Stimulated activated CD8-positive, alpha-beta memory T cell treated with anti-CD3 and anti-CD28 coated beads, Interleukin-7, amount 100 ng/mL, for 1 hour (primary cell): ENCODE measurements at places on chromosomes 3 and 15.

DNA sequence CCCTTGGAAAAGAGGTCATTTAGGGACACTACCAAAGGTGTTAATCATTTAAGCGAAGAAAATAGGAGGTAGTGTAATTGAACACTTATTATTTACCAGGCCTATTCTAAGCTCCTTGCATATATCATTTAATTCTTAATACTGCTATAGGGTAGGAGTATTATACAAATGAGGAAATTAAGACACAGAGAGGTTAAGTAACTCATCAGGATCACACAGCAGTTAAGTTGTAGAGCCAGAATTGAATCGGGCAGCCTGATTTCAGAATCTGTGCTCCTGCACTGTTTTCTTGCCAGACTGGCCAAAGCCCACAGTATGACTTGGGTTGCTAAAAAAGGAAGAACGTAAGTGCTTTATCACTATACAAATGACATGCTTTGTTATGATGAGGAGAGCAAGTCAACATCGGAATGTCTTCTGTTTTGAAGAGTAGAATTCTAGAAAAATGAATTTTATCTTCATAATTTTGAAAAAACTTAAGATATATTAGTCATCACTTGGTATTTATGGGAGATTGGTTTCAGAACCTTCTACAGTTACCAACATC, 31.4 kb downstream of the HPS3 start:
- DNase-seq = no peak

GRCh38 chr3:33919312-33920120, 121.1 kb downstream of the PDCD6IP start:
- DNase-seq = no peak

DNA sequence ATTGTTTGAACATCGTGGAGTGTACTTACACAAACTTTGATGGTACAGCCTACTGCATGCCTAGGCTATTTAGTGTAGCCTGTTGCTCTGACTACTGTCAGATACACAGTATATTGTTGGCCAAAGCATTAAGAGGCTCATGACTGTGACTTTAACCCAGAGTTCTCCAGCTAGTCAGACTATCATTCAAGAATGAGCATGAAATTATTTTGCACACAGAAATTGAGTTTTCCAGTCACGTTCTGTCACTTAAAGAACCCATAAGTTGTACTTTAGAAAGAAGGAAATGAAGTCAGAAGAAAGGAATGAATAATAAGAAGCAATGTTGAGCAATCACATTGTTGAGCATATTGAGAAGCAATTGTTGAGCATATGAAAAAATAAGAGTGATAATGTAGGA, 37.6 kb upstream of the SLC22A13 start:
- no peak for DNase-seq

DNA sequence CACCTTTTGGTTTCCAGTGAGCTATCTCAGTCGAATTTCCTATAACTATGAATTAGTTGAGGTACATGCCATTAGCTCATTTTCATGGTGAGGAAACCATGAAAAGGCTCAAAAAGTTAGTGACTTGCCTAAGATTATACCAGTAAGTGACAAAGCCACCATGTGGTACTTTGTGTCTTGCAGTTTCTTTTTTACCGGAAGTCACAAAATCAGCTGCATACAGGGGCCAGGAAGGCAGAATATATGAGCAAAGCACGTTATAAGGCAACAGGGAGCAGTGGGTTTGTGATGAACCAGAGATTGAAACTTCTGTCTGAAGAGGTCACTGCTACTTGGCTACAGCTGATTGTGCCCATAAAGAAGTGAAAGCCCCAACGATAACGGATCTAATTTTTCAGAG, 50.3 kb downstream of the CMTM8 start:
- no peak for DNase-seq

GRCh38 chr15:65204236-65204930, 6.9 kb downstream of the CILP start:
- no peak for DNase-seq

DNA sequence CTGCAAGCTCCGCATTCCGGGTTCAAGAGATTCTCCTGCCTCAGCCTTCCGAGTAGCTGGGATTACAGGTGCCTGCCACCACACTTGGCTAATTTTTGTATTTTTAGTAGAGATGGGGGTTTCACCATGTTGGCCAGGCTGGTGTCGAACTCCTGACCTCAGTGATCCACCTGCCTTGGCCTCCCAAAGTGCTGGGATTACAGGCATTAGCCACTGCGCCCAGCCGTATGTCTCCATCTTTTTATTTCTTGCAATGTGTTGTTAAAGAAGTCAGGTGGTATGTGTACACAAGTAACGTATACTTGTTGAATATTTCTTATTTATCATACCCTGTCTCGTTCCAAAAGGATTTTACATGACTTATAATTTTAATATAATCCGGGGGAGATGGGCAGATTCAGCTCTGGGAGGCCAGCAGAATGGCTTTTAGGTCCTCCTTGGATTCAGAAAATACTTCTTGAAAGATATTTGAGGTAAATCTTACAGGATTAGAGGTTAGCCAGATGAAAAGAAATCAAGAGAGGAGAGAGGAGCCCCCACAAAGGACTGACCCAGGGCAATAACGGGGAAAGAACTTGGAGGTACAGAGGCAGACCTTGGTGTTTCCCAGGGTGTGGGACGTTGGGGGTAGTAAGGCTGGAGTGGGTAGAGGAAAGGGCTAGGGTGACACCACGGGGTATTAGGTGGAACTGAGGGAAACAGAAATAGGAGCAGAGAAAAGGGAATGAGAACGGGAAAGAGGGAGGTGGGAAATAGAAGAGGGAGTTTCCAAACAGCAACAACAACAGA, 27.2 kb upstream of the MUC20 start:
- DNase-seq = no peak

DNA sequence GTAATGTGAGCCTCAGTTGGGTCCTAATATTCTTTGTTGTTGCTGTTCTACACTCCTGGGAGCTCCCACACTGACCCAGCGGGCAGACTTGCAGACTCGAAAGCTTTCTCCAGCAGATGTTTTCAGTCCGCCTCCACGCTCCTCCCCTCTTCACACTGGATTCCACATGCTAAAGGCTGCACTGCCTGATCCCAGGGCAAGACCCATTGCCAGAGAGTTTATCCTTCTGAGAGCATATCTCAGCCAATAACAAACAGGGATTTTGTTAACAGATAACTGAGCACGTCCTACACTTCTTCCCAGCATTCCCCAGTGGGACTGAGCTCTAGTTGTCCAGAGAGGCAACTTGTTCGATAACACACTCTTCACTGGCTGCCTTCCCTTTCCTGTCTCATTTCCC, 8.0 kb upstream of the COL6A6 start:
- no peak for DNase-seq

- DNase-seq = no peak
These were observed 60.3 kb upstream of the CCNL1 start for GRCh38 chr3:157220211-157220610.

DNA sequence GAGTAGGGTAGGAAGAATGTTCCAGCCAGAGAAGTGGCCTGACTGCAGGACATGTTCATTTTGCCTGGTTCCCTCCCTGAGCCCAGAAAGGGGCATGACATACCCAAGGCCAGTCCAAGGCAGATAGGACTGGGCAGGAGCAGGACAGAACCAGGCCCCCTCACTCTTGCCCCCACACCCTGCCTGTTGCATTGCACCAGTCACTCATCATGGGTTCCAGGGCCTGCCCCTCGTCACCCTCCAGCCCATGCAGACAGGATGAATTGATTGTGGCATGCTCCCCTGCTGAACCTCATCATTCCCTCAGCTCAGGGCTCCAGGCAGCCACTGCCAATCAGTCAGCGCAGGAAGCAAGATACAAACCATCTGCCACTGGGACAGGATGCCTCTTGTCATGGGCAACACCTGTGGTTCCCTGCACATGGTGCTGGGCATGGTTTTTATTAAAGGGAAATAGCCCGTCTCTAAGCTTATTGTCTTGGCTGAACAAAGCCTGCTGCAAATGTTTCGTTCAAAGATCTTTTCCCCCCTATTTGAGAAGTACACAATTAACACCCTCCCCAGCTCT, 48.9 kb downstream of the RASGRF1 start:
- DNase-seq = no peak

GRCh38 chr3:181210275-181210674, 220.7 kb upstream of the DNAJC19 start:
- DNase-seq = no peak

DNA sequence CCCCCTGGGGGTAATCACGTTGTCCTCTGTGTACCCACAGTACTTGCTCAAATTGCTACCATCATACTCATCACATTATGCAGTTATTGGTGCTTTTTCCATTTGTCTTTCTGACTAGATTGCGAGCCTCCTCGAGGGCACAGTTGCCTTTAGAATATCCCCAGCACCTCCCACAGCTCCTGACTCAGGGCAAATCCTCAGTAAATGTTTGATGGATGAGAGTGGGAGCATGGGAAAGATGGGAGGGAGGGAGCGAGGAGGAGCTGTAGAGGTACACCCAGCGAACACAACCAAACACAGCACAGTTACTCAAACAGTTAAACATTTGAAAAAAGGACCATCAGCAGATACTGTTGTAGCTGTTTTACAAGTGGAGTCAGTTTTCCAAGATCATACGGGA, 27.9 kb downstream of the SIDT1 start:
- no peak for DNase-seq

GRCh38 chr3:123660900-123661299, 76.0 kb upstream of the HACD2 start:
- DNase-seq = no peak

GRCh38 chr3:156226676-156227420, 106.5 kb downstream of the KCNAB1 start:
- DNase-seq = no peak

DNA sequence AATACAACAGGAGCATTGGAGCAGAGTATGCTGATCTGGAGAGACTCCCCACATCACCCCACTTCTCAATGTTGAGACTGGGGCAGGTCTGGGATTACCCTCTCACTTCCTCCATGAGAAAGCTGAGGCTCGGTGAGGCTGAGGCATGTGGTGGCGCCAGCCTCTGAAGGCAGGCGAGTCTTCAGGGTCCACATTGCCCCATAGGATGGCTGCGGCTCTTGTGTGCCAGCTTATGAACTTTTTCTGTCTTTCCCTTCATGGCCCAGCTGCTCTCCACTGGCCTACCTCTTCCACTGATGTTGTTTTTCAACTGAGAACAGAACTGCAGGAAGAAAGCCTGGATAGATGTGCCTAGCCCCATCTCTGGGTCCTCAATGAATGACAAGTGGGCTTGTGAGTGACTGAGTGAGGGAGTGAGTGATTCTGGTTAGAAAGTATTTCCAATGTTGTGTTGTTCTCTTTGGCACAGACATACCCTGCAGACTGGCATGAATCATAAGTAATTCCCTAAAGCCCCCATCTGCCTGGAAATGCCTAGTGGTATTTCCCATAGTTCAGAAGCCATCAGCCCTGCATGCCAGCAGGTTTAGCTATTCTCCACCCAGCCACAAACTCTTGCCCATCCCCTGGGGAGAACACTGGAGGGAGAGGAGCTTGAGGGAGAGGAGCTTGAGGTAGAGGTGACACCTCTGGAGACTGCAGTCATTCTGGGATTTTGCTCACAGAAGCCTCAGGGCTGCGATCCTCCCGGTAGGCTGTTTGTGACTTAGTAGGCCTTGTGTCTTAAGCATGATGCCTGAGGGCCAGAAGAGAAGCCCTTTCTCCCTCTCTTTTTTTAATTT, 56.9 kb downstream of the AMOTL2 start:
- no peak for DNase-seq
